ENCODE measurements at places on chromosomes 16 and 17. TPM values are rescaled to one million over a fixed set of nuclear protein-coding genes. Genes with fewer than 3 reads are reported as not detected.

Gene HBQ1
- not detected for total RNA-seq

Gene ZFPM1
- 10.3 TPM for total RNA-seq

DNA sequence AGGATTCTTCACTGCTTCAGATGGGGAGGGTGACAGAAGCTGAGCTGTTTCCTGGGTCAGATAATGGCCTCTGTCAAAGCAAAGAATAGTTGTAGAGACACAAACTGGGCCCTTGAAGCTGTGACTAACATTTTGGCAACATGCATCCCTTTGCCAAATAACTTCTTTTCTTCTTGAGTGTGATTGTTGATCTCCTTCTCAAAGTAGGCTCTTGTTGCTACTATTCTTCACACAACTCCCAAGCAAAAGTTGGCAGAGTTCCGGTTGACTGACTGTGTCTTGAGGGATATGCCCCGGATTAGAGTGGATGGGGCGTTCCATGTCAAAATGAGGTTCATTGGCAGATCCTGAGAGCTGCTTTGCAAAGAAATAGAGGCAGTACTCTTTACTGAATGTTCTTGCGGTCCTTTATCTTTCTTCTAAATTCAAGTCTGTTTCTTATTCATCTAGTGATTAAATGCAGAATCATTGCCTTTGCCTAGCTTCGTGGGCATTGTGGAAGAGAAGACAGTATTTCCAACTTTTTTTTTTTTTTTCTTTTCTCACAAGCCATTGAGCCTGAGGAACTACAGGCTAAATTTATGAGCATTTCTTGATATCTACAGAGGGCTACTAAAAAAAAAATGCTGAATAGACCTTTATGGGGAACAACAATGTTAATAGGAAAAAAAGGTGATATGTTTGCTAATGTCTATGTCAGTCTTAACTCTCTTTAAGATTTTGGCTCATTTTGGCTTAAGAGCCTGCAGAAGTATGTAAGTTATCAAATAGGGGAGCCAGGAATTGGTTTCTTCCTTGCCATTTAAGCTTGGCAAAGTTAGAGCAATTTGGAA, 5.8 kb downstream of the WIPF2 start:
- no peak for DNase-seq

DNA sequence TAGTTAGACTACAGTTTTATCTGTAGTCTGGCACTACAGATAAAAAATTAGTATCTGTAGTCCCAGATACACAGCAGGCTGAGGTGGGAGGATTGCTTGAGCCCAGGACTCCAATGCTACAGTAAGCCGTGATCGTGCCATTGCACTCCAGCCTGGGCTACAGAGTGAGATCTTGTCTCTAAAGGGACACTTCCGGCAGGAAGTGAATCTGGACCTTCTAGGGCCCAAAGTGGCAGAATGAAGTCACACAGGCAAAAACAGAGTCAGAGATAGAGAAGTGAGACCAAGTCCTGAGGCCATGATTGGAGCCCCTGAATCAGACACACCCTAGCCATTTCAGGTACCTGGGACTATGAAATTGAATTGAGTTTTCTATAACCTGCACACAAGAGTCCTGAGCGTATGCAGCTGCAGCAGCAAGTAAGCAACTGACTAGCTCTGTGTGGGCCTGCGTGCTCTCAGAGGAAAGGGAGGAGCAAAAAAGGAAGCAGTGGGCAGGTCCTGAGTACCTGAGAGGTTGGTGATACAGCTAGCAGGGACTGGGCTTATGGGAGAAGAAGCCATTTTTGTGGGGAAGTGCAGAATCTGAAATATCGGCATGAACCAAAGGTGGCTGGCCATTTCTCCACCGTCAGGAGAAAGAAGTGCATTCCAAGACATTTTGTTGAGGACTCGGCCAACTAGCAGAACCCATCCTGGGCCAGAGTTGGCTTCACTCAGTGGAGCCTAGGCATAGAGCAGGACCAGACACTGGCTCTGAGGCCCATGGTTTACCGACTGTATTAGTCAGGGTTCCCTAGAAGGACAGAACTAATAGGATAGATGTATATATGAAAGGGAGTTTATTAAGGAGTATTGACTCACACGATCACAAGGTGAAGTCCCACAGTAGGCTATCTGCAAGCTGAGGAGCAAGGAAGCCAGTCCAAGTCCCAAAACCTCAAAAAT, 27.2 kb upstream of the BRD7 start:
- no peak for DNase-seq

Gene DGKE
- total RNA-seq: 5.8 TPM

DNA sequence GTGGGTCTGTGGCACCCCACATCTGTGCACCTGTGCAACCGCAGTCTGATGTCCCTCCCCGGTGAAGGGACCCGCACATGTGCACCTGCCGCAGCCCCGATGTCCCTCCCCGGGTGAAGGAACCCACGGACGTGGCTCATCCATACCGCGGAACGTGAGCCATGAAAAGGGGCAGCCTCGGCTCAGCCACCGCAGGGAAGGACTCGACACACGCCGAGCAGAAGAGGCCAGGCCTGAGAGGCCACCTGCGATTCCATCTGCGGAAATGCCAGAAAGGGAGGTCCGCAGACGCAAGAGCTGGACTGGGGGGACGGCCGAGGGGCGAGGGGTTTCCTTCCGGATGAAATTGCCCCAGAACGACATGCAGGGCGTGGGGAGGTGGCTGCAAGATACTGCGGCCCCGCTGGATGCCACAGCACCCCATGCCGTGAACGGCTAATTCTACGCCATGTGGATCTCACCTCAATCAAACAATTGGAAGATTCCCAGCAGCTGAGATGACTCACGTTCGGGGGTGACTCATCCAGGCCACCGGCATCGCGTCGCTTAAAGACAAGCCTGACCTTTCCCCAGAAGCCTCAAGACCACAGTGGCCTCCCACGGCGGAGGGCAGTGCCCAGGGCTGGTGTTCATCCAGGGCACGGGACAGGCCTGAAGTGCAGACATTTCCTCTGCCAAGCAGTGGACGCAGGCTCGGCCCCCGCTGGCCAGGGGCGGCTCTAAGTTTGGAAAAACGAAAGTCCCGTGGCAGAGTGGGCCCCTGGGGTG, 21.0 kb downstream of the SOX8 start:
- DNase-seq: peak; percentile 24

Gene RUNDC3A
- 1.4 TPM for total RNA-seq

DNA sequence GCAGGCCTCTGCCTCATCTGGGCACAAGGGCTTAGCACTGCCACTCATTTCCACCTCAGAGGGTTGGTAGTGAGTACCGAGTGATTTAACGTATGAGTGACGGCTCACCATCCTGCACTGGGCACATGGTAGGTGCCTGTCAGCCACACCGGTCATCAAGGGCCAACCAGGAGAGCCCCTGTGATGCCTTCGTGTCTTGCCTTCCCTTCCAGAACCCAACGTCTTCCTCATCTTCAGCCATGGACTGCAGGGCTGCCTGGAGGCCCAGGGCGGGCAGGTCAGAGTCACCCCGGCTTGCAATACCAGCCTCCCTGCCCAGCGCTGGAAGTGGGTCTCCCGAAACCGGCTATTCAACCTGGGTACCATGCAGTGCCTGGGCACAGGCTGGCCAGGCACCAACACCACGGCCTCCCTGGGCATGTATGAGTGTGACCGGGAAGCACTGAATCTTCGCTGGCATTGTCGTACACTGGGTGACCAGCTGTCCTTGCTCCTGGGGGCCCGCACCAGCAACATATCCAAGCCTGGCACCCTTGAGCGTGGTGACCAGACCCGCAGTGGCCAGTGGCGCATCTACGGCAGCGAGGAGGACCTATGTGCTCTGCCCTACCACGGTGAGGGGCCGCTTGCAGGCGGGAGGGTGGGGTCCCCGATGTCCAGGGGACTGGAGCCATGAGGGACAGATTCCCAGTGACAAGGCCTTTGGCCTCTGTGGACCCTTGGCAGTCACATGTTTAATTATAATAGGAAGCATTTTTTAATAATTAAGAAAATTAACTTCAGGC, 37.1 kb downstream of the MRC2 start:
- DNase-seq: no peak

DNA sequence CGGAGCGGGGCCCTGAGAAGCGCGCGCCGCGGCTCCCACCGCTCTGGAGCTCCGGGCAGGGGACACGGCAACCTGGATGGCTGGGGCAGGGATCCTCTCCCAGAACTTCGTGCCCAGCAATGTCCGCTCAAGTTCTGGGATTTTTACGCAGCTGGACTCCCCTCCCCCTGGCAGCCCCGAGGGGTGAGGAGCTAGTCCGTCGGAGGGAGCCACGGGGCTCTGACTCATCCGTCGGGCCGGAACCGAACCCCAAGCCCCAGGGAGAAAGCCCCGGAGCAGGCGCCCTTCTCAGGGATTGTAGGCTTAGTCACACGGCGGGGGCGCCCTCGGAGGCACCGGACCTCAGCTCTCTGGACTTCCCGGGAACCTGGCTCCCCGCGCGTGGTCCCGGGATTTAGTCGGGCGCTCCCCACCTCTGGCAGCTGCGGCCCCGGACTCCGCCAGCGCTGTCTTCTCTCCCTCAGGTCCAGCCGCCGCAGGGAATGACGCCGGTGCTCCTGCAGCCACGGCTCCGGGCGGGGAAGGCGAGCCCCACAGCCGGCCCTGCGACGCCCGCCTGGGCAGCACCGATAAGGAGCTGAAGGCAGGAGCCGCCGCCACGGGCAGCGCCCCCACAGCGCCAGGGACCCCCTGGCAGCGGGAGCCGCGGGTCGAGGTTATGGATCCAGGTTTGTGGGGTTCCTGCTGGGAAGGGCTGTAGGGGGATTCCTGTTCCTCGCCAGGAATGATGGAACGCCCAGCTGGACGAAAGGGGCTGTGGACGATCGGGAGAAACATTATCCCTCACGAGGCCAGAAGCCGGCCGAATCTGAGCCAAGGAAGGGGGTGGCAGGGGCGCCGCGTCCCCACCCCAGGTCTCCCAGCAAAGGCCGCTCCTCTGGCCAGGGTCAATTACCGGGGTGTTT, 830 bp downstream of the SPHK1 start:
- DNase-seq: peak; percentile 73

All from mucosa of descending colon (tissue), 3 donors.